ENCODE measurements at places on chromosomes 2 and 18.

DNA sequence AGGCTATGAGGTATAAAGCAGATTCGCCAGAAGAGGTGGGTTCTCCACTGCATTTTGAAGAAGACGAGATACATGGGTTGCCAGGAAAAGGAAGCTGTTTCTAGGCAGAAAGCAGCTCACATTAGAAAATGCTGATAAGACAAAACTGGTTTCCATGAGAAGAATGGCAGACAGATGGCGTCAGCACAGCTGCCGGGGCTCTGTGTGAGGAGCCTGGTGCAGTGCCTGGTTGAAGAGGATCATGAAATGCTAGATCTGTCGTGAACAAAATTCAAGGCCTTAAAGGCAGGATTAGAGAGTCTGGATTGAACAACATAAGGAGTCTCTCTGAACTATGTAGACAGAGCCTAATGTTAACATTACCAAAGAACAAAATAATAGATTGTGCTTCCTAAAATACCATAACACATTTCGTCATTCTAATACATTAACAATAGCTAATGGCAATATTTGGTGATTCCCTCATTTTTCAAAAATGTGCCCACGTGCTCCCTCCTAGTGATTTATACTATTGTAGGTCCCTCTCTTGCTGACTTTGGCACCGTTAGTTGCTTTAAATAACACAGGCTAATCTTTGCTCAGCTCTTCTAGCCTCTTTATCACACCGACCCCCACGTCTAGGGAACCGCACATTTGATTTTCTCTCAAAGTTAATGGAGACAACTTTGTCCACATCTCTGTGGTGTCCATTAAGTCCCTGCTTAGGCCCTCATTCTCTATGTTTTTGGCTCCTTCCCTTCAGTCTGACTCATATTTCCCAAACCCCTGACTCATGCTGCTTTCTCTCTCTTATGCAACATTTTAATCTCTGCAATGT is 38.2 kb downstream of the EFEMP1 start:
- DNase-seq: no peak

GRCh38 chr2:49123600-49123999 is 30.7 kb downstream of the FSHR start:
- no peak for DNase-seq

DNA sequence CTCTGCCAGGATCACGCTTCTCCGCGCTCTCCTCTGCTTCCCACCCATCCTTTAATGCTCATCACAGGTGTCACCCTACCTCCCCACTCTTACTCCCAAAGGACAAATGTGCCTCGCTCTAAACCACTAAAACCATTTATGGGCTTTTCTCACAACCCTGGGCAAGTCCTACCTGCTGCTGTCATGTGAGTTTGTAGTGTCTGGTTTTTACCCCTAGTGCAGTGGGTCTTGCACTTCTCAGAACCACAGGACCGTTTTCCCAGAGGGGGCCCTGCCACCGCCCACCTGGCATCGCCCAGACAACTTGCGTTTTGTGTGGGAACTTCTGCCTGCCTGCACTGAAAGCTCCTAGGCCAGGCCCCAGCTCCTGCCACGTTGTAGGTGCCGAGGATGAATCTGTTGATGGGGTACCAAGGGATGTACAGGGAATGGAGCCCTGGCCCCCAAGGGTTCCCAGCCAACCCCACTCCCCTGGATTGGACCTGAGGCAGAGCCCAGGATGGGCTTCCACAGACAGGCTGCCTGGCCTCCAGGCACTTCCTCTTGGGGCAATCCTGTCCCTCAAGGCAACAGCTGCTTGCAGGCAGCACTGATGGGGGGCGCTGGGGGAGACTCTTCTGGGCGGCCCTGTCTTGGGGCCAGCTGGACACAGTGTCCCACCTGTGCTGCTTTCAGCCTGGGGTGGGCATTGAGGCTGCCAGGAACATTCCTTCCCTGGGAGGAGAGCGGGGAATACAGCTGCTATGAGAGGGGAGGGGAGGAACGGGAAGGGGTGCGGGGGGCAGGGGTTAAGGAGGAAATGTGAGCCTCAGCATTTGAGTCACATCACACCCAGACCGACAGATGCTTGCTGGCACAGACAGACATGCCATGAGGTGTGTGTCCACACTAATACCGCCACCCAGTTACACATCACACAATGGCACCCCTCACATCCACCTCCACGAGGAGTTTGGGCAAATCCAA is 176.3 kb downstream of the ZFP36L2 start:
- DNase-seq: no peak

GRCh38 chr2:52365946-52366345 is 1334.0 kb upstream of the NRXN1 start:
- DNase-seq: no peak

- no peak for DNase-seq
These were observed 138.2 kb downstream of the SH3RF3 start for GRCh38 chr2:109266998-109267854.

- DNase-seq: no peak
These were observed 58.0 kb downstream of the LINC00305 start for GRCh38 chr18:64090876-64091275.

GRCh38 chr2:64931246-64932115 is 57.7 kb upstream of the SLC1A4 start:
- DNase-seq: no peak

DNA sequence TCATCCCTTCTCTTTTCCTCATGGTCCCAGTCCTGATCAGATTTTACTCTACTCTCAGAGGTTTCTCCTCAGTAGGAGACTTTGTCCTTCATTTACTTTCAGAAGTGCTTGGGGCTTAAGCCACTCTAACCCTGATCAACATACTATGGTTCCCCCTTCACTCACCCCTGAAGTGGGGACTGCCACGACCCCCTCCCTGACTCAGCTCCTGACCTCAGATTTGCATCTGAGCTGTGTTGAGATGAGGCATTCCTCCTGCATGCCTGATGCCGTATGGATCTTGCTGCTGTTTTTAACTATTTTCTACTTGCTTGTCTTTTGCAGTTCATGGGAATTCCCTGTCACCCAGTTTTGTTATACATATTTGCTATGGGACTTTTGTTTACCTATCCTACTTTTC is 306.7 kb upstream of the CHST9 start:
- no peak for DNase-seq

GRCh38 chr18:45108754-45109153 is 428.1 kb downstream of the SETBP1 start:
- DNase-seq: no peak

- no peak for DNase-seq
These were observed 259.3 kb upstream of the KCNJ3 start for GRCh38 chr2:154439156-154439555.

DNA sequence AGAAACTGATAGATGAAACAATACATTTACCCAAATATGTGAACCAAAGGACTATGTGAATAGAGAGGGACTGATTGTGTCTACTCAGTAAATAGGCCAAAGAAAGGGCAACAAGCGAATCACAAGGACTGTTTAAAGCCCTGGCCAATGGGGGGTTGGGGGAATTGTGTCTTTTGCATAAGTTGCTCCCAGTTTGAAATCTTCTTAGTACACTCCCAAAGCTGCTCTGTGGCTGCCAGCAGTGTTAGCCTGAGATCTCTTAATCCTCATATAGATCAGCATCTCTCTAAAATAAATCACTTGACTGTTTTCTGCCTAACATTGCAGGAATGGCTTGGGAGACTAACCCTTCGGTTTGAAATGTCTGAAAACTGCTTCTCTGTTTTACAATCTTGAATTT is 236.4 kb downstream of the PLCL1 start:
- DNase-seq: no peak

GRCh38 chr2:108594132-108594981 is 60.1 kb downstream of the LIMS1 start:
- DNase-seq: no peak

DNA sequence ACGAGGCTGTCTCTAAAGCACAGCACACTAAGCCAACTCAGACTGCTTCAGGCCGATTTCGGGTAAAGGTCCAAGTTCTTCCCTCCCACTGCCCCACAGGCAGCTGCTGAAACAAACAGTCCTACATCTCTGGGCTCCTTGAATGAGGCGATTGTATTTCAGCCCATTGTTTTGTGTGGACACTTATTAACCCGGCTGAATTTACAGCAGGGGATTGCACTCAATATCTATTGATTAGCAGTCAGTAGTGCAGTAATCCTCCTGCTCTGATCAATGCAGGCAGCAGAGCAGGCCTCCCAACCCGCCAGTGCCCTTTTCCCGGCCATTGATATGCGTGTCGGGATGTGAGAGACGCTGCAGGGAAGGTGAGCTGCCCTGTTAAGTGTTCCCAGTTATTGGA is 330.1 kb downstream of the CMPK2 start:
- DNase-seq: no peak

- DNase-seq: no peak
These were observed 25.2 kb upstream of the CASP10 start for GRCh38 chr2:201157694-201158093.

DNA sequence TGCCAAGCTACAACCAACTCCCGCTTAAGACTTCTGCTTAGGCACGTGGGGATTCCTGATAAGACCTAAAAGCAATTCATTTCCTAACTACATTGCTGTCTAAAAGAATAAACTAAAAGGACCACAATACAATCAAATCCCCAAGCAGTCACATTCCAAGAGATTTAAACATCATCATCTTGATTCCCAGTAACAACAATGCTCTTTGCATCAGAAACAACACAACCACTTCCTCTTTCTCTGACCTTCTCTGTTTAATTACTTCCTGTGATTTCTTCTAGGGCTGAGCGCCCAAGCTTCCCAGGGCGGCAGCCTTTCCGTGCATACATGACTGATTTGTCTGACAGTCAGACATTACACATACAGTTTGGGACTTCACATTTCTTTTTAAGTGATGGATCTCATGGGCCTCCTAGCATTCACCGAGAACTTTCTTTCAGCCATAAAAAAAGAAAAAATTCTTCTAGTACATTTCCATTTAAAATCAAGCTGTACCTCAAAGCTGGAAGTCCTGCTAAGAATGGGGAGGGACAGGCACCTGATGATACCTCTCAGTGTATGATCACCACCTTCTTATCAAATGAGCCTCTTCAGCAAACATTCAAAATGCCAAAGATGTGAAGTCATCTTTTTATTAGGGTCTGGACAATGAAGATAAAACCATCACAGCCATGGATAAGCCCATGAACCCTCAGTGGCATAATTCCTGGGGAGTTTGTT is 11.5 kb downstream of the SPRED2 start:
- no peak for DNase-seq

GRCh38 chr2:74174909-74175308 is 3.8 kb downstream of the MOB1A start:
- DNase-seq: no peak

- DNase-seq: no peak
These were observed 244.6 kb upstream of the RND3 start for GRCh38 chr2:150732064-150732463.

GRCh38 chr18:1045658-1046057 is 141.0 kb downstream of the ADCYAP1 start:
- no peak for DNase-seq

DNA sequence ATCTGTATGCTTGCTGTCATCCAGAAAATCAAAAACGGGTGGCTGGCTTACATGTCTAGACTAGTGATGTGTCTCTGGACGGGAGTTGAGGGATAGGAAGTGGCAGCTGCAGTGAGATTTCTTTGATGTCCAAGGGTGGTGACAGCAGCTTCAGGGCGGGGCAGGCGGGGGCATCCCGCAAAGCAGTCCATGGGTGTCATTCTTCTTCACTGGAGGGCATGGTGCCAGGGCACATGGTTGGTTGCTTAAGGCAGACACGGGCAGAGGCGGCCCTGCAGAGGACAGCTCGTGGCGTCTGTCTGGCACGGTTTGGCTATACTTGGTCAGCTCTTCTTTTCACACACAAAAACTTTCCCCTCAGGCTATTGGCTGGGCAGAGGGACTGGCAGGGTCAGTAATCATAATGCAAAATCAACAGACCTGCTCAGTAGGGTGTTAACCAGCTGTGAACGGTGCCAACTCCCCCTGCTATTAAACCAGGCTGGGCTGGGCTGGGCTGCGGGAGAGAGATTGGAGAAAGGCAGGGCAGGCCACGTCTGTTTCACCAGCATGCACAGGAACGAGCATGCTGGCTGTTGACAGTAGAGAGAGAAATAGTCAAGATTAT is 63.7 kb downstream of the COL4A3 start:
- DNase-seq: no peak

- no peak for DNase-seq
These were observed 72.9 kb upstream of the RBM44 start for GRCh38 chr2:237725661-237726060.

DNA sequence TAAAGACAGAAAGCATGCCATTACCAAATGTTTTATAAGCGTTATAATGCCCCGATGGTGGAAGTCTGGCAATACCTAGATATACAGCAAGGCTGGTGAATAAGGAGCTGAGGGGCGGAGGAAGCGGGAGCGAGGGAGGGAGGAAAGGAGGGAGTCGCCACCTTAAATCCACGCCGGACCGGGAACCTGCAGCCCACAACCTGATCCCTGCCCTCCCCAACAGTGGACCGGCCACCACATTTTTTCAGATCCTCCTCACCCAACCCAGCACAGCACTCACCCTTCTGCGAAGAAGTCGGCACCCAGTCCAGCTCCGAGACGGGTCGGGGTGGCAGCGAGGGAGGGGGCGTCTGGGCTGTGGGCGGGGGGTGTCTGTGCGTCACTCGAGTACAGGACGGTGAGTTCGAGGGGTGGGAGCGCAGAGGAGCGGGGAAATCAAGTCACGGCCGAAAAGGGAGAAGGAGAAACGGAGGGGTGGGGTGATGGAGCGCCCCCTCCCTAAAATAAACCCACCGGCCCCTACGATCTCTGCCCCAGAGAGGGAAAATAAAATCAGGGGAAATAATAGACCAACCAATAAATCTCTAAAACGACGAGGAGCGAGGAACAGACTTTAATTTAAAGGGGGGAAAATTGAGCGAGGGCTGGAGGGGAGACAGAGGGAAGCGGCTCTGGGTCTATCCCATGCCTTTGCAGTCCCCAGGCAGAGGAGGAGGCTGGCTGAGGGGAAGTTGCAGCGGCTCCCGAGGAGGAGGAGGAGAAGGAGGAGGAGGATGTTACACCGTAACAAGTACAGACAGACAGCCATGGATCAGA is 96.5 kb upstream of the SERTAD2 start:
- DNase-seq: peak; percentile 23

DNA sequence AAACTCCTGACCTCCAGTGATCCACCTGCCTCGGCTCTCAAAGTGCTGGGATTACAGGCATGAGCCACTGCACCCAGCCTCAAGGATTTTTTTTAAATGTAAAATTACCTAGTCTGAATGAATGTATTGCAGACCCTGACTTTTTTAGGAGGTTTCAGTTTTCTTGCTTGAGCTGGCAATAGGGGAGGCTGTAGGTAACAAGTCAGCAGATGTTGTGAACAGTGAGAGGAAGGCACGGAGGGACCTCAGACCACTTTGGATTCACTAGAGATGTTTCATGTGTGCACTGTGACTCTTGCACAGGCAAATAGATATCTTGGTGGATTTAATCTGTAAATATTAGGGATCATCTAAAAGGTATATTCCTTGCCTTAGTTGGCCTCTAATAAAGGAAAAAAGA is 6.4 kb downstream of the NDUFV2 start:
- no peak for DNase-seq

GRCh38 chr2:233406865-233407264 is 52.6 kb downstream of the DGKD start:
- no peak for DNase-seq

Data from stimulated activated CD8-positive, alpha-beta memory T cell treated with anti-CD3 and anti-CD28 coated beads, Interleukin-4, amount 100 ng/mL, for 4 hours (primary cell).